ENCODE measurements at places on chromosomes 1 and 21.

DNA sequence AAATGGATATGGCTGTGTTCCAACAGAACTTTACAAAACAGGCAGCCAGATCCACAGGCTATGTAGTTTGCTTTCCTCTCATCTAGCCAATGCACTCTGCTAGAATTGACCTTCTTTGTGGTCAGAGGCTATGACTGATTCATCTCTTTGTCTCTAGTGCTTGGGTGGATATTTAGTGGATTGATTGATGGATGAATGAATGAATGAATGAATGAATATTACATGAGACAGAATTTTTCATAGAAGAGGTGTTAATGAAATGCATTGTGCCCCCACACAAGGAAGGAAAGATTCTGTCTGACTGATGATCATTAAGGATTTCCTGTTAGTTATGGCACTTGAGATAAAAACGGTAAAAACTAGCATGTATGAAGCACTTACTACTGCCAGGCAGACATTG, 50.5 kb upstream of the ZYG11A start:
- no peak for DNase-seq

DNA sequence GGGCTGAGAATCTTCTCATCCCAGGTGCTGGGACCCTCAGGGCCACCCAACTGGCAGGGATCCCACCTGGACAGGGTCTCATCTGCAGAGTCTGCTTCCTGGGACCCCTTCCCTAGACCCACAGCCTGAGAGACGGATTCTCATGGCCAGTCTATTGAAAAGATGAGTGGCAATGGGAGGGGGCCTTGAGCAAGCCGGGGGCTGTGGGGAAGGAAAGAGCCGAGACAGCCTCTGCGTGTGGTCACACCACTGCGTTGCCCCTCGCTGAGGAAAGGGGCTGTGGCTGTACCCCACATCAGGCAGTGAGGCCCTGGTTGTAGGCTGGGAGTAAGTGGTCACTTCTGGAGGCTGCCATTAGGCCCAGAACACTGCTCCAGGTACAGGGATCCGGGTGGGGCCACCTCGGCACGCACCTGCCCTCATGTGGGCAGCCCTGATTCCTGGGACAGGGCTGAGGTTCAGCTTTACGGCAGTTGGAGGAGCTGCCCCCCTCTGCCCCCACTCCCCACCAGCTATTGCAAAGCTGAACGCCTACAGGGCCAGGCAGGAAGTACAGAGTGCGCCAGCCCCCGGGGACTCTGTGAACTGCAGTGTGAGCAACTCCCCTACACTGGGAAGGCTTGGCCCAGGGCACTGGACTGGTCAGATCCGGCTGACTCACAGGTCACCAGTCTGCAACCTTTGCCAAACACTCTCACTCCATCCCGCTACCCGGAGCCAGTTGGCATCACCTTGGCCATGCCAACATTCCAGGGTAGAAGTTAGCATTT, 106.9 kb downstream of the RIPK4 start:
- DNase-seq = no peak

DNA sequence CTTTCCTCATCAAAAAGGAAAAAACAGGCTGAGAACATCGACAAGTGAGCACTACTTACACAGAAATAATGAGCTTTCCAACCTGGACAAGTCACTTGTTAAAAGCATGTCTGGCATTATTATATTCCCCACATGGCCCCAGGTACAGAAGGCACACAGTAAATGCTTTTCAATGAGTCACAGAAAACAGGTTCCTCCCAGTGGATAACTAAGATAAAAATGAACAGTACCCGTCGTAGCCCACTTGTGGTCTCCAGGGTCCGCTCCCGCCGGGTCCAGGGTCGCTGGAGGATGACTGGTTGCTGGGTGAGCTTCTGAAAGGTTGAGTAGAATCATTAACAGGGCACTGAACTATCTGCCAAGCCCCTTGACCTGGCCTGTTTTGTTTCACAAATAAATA, 186.6 kb downstream of the SIPA1L2 start:
- no peak for DNase-seq

DNA sequence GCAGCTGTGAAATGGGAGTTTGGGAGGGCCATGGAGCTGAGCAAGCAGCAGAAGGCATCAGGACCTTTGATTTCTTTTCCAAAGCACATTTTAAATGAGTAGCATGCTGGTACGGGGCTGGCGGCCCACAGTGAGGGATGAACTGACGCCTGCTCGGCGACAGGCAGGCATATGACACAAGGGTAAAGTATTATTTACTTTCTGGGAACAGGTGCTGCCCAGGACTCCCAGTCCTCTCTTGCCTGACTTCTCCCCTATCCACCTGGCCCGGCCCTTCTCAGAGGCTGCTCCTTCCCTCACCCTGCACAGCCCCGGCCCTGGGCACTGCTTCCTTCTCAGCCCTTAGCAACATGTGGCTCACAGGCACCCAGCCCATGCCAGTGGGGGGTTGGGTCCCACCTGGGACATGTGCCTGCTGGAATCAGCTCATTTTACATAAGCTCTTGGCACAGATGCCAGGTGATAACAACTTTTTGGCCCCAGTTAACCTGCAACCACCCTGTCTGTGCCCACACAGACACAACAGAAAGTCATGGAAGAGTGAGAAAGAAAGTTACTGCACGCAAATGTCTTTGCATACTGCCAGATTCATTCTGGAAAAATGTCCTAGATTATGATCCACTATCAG, 112.3 kb upstream of the GADD45A start:
- no peak for DNase-seq

GRCh38 chr1:54300401-54300800, 100.4 kb downstream of the MRPL37 start:
- DNase-seq = no peak

- DNase-seq = no peak
Measured at GRCh38 chr21:36397606-36398005, 12.4 kb downstream of the CHAF1B start.

DNA sequence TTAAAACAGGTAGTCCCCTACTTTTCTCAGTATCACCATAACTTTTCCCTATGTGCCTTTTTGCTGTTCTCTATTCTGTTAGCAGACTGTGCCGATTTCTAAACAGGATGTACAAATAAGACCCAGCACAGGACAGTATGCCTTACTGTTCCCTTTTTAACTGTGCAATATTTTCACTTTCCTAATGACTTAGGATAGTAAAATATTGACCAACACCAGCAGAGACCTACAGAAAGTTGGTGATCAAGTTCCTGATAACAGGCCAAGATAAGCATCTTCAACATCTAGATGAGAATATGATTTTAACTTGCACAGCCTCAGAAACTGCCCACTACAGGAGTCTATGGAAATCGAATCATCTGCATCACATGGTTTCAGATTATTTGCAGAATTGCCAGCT, 42.0 kb downstream of the ADSS2 start:
- DNase-seq = no peak

DNA sequence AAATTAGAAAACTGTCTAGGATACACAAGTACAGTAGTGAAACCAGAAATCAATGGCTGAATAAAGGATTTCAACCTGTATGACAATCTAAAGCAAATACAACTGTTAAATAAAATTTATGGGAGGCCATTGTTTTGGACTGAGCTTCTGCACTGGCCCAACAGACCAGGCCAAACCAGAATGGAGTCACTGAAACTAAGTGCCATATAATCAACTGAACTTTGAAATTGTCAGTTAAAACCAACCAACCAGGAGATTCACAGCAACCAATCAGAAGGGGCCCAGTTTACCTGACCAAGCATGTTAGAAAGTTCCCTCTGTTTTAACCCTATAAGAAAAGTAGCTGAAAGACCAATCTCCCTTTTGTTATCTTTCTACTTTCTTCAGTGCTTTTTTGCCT, 30.5 kb upstream of the SOAT1 start:
- no peak for DNase-seq

DNA sequence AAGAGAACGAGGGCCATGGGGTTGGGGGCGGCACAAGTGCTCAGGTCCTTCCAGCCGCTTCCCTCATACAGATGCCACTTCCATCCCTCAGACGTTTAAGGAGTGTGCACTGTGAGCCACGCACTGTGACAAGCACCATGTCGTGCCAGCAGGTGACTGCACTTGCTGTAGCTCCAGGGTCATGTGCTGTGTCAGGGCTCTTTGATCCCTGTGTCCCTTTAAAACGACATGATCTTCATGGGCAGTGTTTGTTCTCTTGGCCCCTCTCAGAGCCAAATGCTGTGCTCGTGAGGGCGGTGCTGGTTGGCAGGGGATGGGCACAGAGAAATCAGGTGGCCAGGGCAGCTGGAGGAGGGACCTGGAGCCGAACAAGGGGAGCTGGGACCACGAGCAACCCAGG, 19.9 kb downstream of the IL10RB start:
- no peak for DNase-seq

- no peak for DNase-seq
Measured at GRCh38 chr1:3321559-3322449, 132.7 kb upstream of the ARHGEF16 start.

- DNase-seq = no peak
Measured at GRCh38 chr1:19637606-19638005, 6.5 kb upstream of the NBL1 start.

- no peak for DNase-seq
Measured at GRCh38 chr21:35422011-35422410, 372.9 kb upstream of the RUNX1 start.

DNA sequence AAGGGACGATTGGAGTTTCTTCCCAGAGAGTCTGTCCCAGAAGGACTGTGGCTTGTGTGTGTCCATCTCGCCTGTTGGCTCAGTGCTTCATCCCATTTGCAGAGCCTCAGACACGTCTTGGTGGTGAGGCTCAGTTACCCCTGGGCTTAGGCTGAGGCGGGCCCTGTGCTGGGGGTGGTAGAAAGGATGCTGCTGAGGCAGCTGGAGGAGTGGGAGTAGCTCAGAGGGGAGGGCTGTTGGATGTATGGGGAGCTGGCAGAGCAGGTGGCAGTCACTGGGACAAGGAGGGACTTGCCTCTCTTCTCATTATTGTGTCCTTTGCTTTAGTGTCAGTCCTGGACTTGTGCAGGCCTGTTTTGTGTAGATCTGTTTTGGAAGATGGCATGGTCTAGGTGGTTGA, 7.3 kb upstream of the MIIP start:
- no peak for DNase-seq

- DNase-seq = no peak
Measured at GRCh38 chr1:91476533-91477217, 24.0 kb upstream of the CDC7 start.

DNA sequence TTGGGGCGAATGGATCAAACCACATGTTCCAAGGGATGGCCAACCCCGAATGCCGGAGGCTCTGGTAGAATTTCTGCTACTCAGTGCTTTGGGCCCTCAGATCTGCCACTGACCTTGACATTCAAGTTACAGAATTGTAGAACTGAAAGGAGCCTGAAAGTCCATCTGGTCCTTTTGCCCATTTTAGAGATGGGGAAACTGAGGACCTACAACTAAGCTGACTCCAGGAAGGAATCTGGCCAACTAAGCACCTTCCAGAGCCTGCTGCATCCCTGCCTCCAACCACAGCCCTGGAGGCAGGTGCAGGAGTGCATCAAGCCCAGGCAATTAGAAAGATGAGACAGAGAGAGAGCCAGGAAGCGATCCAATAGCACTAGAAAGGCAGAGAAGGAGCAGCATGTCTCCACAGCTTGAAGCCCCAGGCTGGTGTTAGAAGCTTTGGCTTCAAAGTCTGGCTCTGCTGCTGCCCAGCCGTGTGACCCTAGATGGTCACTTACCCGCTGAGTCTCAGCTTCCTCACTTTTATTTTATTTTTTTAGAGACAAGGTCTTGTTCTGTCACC, 1.3 kb upstream of the CTRC start:
- no peak for DNase-seq

DNA sequence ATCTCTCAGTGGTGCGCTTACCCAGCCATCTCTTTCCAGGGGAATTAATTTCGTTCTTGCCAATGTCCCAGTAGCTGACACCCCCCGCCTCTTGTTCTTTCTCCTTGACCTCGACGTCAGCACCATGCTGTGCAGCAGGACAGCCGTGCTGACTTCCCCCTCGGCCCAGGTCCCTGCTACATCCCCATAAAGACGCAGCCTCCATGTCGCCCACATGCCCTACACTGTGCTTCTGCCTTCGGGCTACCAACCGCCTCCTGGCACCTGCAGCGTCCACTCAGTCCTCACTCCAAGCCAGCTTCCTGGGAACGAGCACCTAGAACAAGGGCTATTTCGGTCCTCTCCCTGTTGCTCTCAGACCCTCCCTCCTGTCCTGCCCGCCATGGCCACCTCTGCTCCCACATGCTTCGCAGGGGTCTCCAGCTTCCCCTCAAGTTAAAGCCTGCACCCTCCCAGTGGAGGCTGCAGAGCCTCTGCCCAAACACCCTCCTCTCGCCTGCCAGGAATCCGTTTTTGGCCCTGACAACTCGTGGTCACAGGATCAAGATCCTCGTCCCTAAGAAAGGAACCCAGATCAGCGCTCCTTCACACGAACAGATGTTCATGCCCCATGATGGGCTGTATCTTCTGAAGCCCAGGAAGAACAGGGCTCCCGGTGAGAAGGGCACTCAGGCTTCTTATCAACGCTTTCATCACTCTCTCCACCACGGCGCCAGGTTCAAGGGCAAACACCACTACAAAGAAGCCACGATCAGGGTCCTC, 109.7 kb downstream of the NPHP4 start:
- no peak for DNase-seq

DNA sequence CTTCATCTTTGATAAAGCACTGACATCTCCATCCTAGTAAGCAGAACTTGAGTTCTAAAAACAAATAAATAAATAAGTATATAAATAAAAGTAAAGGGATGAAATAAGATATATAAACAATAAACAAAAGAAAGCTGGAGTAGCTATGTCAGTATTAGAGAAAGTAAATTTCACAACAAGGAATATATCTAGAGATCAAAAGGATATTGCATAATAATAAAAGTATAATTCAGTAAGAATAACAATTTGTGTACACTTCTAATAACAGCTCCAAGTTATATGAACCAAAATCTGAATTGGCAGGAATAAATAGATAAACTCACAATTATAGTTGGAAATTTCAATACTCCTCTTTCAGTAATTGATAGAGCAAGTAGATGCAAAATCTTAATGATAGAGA, 9.8 kb upstream of the CENPF start:
- DNase-seq = no peak

DNA sequence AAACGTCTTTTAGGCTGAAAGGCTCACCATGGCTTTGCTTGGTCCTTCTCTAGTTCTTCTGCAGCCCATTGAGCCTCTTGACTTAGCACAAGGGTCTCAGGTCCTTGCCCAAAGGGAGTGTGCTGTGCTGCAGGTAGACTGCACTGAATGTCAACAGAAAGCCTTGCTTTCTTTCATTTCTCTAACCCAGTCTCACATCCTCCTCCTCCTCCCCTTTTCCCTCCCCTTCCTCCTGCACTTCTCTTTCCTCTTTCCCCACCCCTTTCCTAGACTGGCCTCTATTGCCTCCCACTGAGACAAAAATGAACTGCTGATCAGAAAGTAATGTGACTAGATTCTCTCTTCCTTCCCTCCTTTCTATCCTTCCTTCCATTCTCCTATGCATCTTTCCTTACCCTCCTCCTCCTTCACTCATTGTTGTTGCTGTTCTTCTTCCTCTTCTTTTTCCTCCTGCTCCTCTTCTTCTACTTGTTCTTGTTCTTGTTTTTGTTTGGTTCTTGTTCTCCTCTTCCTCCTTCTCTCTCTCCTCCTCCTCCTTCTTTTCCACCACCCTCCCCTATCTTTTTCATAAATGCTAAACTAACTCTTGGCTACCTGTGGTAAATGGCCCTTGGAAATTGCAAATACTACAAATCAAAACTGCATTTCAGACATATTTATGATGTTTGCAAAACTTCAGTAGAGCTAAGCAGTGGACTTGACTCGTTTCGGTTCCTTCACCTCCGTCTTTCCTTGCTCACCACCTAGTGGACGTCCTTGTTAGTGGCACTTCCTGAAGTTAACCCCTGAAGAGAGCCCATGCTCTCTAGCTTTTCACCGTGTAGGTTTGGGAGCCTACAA, at the start of gene SELL:
Gene SELL (minus strand): TSS at position 152 of the 840 bp plus-strand sequence. CDS start 122 bp downstream, at position 30.
- DNase-seq = peak; percentile 44

GRCh38 chr1:245465666-245466065, 310.9 kb downstream of the KIF26B start:
- no peak for DNase-seq
